ENCODE measurements at places on chromosomes 7 and 10.

DNA sequence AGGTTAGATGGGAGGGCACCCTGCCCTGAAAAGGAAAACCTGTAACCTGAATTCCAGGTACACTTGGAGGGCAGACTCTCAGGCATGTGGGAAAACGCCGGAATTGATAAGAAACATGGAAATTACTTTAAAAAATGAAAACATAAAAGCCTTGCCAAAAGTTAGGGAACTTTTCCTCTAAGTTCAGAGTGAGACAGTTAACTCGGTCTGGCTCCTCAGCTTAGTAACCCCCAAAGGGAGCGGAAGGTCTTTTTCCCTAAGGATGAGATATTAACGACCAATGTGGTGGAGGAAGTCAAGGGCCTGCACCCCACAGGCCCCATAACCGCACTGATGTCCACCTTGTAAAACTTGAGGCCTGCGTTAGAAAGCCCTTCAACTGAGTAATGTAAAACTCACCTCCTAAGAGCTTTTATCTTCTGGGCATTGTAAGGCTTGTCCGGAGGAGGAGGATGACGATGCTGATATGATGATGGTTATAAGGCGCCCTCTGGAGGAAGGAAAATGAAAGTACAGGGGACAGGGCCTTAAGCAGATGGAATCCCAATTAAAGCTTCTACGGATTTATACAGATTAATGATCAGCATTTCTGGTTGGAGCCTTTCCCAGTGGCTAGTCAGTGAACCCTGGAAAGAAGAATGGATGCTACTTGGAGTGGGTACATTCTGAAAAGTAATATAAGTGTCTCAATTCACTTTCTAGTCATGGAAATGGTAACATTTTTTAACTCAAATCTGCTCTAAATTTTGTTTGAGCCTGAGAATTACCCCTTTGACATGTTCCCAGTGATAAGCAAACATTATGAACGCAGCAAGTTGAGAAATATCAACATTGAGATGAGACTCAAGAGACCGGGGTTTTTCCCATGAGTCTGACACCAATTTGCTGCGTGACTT lies 694 bp downstream of the COL1A2 start:
- peak; percentile 41 for ATAC-seq

- ATAC-seq = no peak
These were observed 3.0 kb downstream of the PGAM2 start for GRCh38 chr7:44062180-44062902.

GRCh38 chr7:138892006-138892630 lies 89.1 kb downstream of the KIAA1549 start:
- ATAC-seq = no peak

DNA sequence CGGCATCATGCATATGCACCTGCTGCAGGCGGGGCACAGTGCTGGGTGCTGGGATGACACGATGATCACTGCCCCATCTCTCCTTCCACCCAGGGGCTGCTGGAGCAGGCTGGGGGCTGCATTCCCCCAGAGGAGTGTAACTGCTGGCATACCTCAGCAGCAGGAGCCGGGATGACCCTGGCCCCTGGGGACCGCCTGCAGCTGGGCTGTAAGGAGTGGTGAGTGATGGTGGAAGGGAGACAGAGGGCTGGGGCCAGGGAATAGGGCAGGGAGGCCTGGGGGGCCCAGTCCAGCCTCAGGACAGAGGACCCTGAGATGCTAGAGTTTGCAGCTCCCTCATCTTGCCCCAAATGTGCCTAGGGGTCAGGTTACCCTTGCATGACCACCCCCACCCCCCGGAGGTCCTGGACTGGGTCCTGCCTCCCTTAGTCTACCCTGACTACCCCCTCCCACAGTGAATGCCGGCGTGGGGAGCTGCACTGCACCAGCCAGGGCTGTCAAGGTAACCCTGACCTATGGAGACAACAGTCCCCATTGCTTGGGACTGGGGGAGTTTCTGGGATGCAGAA lies 14.5 kb upstream of the ZNF862 start:
- no peak for ATAC-seq

DNA sequence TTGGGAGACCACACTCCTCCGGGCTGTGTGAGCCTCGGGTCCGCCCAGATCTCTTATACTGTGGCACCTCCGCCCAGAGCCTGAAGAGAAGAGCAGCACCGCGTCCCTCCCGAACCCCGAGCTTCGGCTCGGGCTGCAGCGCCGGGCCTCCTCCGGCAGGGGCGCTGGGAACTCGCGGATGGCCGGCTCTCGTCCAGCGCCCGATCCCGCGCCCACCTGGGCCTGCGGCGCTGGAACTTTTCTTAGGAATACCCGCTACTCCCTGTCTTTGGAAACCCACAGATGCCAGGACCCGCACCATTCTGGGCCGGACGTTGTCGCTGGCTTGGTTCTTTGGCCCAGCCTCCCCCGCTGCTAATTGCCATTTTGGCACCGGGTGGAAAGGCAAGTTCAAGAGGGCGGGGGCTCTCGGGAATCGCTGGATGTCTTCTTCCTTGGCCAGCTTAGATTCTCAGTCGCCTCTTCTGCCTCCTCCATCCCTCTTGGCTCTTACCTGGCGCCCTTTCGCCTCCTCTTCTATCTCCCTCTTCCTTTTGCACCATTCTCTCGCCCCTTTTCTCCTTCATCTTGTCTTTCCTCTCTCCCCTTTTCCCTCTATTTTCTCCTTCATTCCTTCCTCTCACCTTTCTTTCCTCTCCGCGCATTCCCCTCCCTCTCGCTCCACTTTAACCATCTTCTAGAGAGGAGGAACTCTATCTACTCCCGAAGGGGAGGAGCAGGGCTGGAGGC lies 2.1 kb upstream of the SORCS3 start:
- no peak for ATAC-seq

DNA sequence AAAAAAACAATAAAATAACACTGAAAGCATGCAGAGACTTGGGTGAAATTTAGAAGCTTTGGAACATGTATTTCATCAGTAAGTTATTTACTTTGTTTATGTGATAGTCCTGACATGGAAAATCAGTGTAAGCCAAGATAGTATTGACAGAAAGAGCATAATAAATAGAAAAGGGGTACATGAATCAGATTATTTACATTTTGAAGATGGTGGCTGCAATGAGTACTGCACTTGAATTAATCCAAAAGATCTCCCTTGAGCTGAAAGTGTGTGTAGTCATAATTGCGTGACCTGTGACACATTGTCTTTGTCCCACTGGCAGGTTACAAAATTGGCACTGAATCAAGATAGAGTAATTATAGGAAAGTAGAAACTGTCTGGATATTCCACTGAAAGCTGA lies 562.9 kb downstream of the GFRA1 start:
- ATAC-seq = no peak

DNA sequence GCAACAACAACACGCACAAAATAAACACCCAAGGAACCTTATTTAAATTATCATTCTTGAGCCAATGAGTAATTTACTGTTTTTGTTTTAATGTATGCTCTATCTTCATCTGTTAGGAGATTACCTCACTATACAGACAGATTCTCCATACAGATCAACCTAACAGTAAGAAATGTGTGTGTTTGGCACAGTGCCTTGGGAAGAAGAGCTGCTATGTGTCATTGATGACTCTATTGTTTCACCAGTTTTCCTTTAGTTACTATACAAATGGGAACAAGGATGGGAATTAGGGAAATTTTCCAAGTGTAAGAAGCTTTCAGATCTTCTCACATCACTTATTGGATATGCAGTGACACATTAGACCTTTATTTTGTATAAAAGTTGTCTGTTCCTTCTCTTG lies 640.3 kb downstream of the NRG3 start:
- no peak for ATAC-seq

GRCh38 chr10:78004215-78005026 lies 24.9 kb downstream of the POLR3A start:
- no peak for ATAC-seq

DNA sequence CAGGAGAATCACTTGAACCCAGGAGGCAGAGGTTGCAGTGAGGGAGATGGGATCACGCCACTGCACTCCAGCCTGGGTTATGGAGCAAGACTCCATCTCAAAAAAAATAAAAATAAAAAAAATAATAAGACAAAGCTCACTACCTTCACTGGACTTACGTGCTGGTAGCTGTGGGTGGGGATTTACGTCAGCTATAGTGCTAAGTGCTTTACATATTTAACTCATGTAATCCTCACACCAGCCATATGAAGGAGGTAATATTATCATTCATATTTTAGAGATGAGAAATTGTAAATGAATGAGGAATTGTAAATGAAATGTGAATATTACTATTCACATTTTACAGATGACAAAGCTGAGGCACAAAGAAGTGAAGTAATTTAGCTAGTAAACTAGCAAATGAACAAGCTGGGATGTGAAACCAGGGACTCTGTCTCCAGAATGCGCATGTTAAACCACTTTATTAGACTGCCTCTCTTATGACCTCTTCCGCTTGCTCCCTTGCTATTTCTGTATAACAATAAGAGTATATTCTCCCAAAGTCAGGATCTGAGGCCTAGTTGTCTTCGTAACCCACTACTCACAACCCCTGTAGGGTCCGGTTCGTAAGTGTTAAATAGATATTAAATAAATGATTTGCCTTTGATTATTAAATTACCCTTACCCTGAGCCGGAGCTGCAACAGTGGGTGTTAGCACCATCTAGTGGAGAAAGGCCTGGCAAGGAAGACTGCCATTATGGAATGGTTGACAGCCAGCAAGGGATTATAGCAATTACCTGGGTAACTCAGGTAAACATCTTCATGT lies 70.2 kb downstream of the HTR7 start:
- ATAC-seq = no peak

- no peak for ATAC-seq
These were observed 40.6 kb upstream of the WAC start for GRCh38 chr10:28492116-28492920.

GRCh38 chr10:123538401-123539320 lies 127.5 kb upstream of the GPR26 start:
- ATAC-seq = no peak

DNA sequence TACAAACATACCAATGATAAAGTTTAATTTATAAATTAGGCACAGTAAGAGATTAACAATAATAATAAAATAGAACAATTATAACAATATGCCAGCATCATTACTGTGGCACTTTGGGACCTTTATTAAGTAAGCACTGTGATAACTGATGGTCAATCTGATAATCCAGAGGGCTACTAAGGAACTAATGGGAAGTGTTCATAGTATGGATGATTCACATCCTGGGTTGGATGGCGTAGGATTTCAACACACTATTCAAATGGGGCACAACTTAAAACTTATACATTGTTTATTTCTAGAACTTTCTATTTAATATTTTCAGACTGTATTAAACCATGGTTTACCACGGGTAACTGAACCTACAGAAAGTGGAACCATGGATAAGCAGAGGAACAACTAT lies 90.8 kb downstream of the KIF20B start:
- ATAC-seq = no peak

DNA sequence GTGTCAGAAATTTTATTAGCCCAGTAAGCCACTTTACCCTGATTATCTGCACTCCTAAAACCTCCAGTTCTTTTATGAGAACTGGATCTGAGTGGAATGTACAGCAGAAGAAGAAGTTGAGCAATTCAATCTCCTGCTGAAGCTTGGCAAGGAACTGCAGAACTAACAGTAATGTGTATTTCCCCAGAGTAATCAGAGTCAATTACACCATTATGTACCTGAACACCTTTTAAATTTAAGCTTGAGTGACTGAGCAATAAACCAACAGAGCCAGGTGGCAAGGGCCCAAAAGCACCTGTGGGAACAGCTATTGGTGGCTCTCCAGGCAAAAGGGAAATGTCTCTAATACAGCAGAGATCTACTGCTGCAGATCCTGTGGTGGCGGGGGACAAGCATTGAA lies 40.1 kb upstream of the AKR1C2 start:
- ATAC-seq = no peak

DNA sequence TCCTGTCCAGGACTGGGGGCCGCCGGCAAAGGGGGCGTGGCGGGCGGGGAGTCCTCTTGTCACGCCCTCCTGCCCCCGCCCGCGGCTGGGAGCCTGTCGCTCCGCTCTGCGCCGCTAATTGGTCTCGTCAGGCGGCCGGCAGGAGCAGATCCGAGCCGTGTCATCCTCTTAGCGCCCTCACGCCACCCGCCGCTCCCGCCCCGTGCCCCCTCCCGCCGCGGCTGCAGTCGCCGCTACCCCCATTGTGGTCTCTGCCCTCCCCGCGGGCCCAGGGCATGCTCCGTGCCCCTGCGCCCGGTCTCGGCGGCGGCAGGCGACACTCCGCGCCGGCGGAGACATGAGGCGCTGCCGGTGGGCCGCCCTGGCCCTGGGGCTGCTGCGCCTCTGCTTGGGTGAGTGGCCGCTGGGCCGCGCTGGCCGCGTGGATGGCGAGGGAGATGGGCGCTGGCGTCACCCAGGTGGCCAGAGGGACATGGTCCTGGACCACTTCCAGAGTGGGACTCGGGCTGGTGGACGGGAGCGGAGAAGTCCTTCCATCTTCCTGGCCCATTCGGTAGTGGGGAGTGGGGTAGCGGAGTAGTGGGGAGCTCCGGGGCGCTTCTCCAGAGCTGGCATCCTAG lies at the start of gene CDHR1:
CDHR1 (plus strand) TSS at position 114 of the 620 bp plus-strand sequence; CDS start at position 338, 224 bp downstream.
- peak; percentile 67 for ATAC-seq

DNA sequence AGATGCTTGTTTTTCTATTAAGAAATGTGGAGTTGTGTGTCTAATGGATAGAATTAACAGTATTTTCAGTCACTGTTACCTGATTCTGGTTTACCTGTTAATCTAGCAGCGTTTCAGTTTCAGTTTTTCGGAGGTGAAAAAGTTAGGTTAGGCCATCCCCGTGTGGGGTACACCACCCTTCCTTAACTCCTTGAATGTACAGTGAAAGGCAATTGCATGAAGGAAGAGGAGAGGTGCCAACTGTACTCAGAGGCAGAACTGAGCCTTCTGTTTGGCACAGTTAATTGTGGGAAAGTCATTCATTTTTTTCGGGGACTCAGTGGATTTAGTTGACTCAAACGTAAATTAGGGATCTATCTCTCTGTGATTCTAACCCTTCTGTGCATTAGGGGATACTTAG lies 35.5 kb downstream of the RPA3 start:
- ATAC-seq = no peak

- ATAC-seq = no peak
These were observed 70.0 kb downstream of the WAPL start for GRCh38 chr10:86451604-86451960.

- ATAC-seq = no peak
These were observed 7.3 kb upstream of the LIPA start for GRCh38 chr10:89258881-89259280.

GRCh38 chr10:121823993-121824463 lies 103.8 kb downstream of the ATE1 start:
- ATAC-seq = no peak

DNA sequence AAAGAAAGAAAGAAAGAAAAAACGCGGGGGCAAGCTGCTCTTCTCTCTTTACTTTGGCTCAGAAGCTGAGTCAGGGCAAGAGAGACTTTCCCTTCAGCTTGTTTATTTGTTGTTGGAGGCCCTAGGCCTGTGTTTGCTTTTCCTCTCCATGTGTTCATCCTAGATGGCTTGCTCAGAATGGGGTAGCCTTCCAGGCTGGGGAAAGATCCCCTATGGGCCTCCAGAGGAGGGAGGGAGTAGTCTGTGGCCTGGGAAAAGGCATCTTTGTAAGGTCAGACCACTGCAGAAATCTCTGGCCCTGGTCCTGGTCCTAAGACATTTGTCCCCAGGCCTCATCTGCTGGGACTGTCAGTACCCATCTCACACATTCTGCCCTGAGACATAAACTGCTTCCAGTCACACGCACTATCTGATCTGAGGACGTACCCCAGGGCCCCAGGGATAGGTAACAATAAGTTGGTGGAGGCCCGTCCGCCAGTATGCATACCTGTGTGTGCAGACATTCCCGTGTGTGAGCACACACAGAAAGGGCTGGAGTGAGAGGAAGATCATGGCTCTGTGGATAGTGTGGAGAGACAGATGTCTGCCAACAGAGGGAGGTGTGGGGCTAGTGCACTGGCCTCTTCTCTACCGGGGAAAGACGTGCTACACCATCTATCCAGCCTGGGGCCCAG lies 4.9 kb upstream of the SCD start:
- no peak for ATAC-seq
